ENCODE measurements at places on chromosomes 5 and 9.

GRCh38 chr5:146632620-146633322 is 116.8 kb upstream of the GPR151 start:
- no peak for DNase-seq

DNA sequence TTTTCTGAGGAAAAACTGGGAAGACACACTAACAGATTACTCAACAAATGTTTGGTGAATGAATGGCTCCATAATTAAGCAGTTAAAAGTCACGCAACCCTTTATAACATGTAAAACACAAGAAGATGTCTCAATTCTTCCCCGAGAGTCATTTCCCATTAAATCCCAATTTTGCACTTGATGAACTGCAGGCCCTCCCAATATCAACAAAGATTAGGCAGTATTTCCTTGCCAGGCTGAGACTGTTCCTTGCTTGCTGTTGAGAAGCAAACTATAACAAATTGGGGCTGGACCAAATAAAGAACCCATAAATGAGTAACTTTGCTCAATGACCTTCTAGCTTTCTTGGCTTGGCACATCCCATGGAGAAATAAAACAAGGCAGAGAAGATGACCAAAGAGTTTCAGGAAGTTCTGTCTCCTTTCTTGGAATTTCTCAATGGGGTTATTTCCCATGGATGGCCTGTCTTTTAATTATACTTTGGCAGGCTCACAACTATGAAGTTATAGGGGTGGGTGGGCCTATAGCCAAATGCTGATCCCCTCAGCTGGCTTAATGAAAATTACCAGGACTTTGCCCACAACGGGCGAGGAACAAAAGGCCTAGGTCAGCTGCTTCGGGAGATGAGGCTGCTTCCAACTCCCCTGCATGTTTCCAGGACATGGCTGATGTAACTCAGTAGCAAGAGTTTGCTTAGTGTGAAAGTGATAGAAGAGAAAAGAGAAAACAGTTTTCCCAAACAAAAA is 243.1 kb upstream of the RFX3 start:
- DNase-seq = no peak

DNA sequence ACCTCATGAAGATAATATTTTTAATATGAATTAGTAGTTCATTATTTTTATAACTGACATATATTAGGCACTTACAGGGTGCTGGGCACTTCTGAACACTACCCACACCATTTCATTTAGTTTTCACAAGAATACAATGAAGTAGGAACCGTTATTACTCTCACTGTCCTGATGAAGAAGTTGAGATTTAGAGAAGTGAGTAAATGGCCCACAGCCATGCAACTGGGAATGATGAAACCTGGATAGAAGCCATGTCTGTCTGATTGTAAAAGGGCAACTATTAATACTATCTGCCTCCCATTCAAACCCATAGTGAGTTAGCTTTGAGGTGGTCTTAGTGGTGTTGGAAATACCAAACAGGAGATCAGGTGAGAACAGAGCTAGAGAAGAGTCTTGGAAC is 29.6 kb upstream of the OTULINL start:
- no peak for DNase-seq

DNA sequence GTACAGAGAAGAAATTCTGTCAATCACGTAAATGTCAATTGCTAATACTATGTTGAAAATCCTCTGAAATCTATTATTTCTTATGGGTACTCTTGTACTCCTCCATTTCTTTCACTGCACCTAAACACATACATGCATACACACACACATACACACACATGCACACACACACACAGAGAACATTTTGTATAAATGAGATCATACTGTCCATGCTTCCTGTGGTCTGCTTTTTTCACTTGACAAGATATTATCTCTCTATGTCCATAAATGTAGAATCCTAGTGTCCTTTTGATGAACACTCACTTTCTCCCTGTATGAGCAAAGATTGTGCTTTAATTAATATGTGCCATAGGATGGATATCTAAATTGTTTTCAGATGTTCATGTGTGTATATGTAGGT is 32.7 kb upstream of the TLR4 start:
- DNase-seq = no peak

Data from DMS153 (cell line).